ENCODE measurements at places on chromosomes 5 and 9. TPM values are rescaled to one million over a fixed set of nuclear protein-coding genes. Genes with fewer than 3 reads are reported as not detected.

DNA sequence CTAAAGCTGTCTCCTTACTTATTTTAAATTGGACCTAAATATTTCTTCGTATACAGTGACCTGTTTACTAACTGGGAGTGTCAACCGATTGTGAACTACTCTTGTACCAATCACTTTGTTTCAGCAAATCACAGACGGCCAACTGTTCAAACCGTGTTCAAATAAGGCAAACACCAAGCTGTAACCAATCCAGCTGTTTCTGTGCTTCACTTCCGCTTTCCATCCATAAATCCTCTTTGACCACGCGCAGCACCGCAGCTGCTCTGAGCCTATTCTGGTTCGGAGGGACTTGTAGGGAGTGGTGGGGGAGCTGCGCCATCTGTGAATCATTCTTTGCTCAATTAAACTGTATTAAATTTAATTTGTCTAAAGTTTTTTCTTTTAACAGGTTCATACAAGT is 4.8 kb upstream of the FAM240B start:
- H3K4me3 ChIP-seq, result no peak overlapping the region
- no peaks in the 10 kb centered on the region for H3K4me1 ChIP-seq

GRCh38 chr9:129187042-129187441 is 9.0 kb upstream of the IER5L start:
- no peaks in the 10 kb centered on the region for H3K4me1 ChIP-seq
- no peaks in the 10 kb centered on the region for H3K27me3 ChIP-seq
- no peak overlapping the region for H3K27ac ChIP-seq
- DNase-seq, result no peak
- no peak overlapping the region for H3K4me3 ChIP-seq

DNA sequence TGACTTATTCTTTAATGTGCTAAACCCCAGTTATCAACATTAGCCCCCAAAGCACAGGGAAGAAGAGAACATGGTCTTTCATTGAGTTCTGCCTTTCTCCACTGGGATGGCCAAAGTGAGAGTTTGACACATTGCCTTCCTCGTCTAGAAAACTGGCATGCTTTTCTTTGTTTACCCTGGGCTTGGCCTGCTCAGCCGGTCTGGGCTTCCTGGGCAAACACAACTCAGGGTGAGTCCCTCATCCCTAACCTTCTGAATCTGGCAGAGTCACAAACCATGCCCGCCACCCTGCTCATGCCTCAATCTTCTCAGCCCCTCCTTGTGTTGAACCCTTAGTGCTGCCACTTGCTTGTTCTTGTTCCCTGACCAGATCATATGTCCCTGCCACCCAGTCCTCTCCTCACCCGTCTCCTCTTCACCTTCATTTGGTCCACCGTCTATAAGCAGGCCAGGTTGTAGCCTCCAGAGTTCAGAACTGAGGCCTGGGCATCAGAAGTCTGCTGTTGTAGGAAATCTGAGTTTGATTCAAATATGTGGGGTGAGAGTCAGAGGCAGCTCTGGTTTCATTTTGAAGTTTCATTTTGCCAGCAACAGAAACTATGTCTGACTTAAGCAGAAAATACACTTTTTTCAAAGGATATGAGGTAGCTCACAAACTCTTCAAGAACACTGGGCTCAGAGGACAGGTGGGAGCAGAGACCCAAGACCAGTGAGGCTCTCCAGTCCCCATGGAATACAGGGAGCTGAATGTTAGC is 217.6 kb downstream of the NDUFS4 start:
- no peaks in the 10 kb centered on the region for H3K27me3 ChIP-seq
- no peak overlapping the region for H3K4me3 ChIP-seq
- H3K36me3 ChIP-seq, result no peaks in the 10 kb centered on the region
- no peak overlapping the region for H3K27ac ChIP-seq
- H3K4me1 ChIP-seq, result peaks cover 4% of the 10 kb centered on the region
- no peak for DNase-seq

GABRP gene
- 0.33 TPM for total RNA-seq

DNA sequence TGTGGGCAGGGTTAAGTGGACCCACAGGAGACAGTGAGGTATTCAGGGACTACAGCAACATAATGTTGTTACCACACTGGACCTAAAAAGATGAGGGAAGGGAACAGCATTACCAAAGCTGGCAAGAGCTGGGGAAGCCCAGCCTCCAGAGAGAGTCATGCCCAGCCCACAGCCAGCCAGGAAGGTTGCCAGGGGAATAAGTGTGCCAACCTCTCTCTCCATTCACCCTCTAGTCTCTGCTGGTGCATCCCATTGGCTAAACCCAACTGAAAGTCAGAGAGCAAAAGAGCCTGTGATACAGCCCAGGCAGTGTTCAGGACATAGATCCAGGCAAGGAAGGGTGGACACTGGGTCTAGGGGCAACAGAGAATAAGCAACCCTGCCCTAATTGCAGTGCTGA is 35.8 kb upstream of the AFAP1L1 start:
- no peak overlapping the region for H3K4me3 ChIP-seq
- H3K27ac ChIP-seq, result no peak overlapping the region
- no peaks in the 10 kb centered on the region for H3K4me1 ChIP-seq
- no peaks in the 10 kb centered on the region for H3K27me3 ChIP-seq

DNA sequence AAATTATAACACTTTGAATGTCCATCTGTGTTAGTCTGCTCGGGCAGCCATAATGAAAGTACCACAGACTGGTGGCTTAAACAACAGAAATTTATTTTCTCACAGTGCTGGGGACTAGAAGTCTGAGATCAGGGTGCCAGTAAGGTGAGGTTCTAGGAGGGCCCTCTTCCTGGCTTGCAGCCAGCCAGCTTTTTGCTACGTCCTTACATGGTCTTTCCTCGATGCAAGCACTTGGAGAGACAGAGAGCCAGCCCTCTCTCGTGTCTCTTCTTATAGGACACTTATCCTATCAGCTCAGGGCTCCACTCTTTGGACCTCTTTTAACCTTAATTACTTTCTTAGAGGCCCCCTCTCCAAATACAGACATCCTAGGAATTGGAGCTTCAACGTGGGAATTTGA is 351.8 kb downstream of the SPOCK1 start:
- H3K27ac ChIP-seq, result no peak overlapping the region
- H3K4me3 ChIP-seq, result no peak overlapping the region
- no peaks in the 10 kb centered on the region for H3K4me1 ChIP-seq
- H3K27me3 ChIP-seq, result no peaks in the 10 kb centered on the region
